PC-9 (cell line): ENCODE measurements at places on chromosomes 11 and 22. TPM values are rescaled to one million over a fixed set of nuclear protein-coding genes. Genes with fewer than 3 reads are reported as not detected.

DNA sequence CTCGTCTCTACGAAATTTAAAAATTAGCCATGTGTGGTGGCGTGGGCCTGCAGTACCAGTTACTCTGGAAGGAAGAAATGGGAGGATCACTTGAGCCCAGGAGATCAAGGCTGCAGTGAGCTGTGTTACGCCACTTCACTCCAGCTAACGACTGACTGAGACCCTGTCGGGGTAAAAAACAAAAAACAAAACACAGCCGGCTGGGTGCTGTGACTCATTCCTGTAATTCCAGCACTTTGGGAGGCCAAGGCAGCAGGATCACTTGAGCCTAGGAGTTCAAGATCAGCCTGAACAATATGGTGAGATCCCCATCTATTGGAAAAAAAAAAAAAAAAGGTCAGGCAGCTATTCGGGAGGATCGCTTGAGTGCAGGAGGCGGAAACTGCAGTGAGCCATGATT is 2.4 kb downstream of the PAFAH1B2 start:
- no peak for DNase-seq

- no peak for DNase-seq
Observed at GRCh38 chr11:100686476-100687053, 523 bp upstream of the ARHGAP42 start.

GRCh38 chr11:57391539-57391938 is 1.1 kb upstream of the PRG2 start:
- no peak for DNase-seq

DNA sequence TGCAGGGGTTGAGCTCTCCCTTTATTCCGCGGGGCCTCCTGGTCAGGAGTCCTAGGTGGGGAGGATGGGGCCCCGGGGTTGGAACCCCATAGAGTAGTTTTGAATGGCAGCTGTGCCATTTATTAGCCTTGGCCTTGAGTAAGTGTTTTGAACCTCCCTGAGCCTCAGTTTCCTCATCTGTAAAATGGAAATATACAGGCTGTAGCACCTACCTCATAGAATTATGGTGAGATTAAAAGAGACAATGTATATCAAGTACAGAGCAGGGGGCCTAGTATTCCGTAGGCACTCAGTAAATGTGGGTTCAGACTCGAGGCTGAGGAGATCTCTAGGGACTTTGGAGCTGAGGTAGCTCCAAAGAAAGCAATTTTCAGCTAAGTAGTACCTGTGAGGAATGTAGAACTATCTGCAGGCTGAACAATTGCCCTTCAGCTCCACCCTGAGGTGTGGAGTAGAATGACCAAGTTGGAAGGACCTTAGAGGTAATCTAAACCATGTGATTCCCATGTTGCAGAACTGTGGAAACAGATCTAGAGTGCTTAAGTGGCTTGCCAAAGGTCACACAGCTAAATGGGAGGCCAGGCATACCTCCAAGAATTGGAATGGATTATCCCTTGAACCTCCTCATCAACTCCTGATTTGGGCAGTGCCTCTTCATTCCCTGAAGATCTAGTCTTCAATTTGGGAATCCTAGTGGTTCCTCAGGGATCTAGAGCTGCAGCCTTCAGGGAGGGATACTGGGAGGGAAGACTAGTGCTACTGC is 682 bp downstream of the PGAP2 start:
- DNase-seq, result peak; percentile 35

GRCh38 chr11:57648801-57649735 is 644 bp downstream of the YPEL4 start:
- DNase-seq, result no peak

The OR2AT4 gene
- 0.11 TPM in 1 of 2 replicates, not detected in the other for total RNA-seq

- peak; percentile 59 for DNase-seq
Observed at GRCh38 chr11:69089258-69089657, 40.5 kb downstream of the TPCN2 start.

The MRGPRX4 gene
- not detected in 2 replicates for total RNA-seq

GRCh38 chr11:16678466-16679116 is 59.9 kb upstream of the C11orf58 start:
- DNase-seq, result no peak

GRCh38 chr22:28670161-28670560 is 9.5 kb downstream of the TTC28 start:
- DNase-seq, result no peak

- DNase-seq, result no peak
Observed at GRCh38 chr11:69310351-69310750, 16.4 kb downstream of the MYEOV start.

DNA sequence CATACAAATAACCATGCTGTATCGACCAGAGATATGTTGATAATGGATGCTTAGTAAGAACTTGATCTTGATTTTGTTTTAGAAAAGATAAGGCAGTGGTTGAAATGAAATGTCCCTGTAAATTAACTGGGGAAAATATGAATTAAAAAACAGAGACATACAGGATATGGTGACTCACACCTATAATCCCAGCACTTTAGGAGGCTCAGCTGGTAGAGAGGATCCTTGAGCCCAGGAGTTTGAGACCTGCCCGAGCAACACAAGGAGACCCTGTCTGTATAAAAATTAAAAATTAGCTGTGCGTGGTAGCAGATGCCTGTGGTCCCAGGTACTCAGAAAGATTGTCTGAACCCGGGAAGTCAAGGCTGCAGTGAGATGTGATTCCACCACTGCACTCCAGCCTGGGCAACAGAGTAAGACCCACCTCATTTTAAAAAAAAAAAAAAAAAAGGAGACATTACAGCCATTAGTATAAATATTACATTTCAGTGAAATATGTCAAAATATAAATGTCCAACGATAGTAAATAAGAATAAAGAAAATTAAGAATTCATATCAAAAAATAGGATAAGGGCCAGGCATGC is 4.6 kb downstream of the PICALM start:
- no peak for DNase-seq

GRCh38 chr11:42315267-42315666 is 855.8 kb upstream of the LRRC4C start:
- DNase-seq, result no peak

The TRIM51 gene
- not detected in 2 replicates for total RNA-seq

GRCh38 chr11:61887839-61888494 is 3.4 kb downstream of the FADS3 start:
- peak; percentile 58 for DNase-seq

The BAIAP2L2 gene
- 7.1 and 9.7 TPM in 2 replicates for total RNA-seq

DNA sequence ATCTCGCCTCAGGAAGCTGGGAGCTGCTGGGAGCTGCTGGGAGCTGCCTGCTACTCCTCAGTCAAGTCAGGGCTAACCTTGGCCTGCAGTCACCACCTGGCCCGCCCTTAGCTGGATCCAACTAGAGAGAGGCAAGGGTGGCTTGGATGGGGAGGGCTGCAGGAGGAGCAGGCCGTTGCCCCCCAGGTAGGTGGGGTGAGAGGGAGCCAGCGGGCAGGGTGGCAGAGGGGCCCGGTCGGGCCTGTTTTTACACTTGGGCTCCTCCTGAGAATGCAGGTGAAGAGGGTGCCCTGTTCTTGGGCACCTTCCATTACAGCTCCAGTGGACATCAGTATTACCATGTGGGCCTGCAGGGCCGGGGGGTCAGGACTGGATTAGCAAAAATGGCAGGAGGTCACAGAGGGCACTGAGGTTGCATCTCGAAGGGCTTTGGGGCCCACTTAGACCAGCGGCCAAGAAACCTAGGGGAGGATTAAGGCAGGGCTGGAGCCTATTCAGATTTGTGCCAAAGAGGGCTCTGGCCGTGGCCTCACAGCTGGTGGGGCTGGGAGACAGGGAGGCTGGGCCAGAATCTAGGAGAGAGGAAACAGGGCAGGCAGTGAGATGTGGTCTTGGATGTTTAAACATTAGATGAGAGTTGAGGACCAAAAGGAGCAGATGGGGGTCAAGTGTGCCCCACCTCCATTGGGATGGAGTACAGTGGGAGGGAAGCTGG is 60.8 kb upstream of the TTLL12 start:
- no peak for DNase-seq

The KDM4E gene
- total RNA-seq, result not detected in 2 replicates

DNA sequence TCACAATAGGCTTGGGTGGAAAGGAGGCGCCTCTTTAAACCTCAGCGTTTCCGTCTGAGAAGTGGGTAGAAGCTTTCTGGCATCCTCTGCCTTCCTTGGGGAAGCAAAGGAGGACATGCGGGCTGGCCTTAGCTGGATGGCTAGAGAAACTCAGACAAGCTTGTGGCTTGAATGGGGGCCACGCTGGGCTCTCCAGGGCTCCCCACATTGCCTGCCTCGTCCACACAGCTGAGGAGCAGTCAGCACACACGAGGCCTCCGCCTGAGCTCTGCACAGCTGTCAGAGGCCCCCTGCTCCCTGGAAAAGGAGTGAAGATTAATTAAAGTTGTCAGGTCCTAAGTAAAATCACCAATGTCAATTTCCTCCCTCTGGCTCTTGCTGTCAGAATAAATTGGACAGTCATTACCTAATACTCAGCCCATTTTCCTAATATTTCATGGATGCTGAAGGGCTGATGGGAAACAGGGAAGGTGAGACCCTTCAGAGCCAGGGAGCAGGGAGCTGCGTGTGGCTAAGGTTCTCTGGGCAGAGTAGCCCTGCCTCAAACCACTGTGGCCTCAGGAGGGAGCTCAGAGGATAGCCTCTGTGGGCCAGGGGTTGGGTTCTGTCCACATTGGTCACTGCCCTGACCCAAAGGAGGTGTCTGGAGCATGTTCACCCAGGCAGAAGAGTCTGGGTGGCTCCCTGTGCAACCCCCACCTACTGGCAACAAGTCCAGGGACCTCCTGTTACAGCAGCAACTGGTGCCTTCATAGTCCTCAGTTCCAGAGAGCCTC is 118.3 kb upstream of the CD82 start:
- no peak for DNase-seq

DNA sequence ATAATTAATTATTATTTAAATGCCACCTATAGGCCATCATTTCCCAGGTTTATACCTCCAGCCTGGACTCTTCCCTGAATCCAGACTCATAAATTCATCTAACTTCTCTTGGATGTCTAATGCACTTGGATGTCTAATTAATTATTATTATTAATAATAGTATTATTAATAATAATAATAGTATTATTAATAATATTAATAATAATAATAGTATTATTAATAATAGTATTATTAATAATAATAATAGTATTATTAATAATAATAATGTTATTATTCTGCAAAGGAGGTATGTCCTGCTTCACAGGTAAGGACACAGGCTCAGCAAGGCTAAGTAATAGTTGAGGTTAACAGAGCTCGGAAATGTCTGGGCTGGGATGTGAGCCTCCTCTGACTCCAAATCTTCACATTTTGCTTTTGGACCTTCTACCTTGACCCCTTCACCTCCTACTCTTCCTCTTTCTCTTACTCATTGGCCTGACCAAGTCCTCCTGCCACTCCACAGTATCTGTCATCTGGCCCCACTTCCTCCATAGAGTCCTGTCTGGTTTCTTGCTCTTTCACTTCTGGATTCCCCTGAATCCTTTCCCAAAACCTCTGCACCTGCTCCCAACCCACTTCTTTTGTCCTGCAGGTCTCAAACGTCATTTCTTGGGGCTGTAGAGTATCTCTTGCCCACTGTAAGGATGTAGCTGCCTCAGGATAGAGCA is 8.0 kb downstream of the RIBC2 start:
- DNase-seq, result no peak

DNA sequence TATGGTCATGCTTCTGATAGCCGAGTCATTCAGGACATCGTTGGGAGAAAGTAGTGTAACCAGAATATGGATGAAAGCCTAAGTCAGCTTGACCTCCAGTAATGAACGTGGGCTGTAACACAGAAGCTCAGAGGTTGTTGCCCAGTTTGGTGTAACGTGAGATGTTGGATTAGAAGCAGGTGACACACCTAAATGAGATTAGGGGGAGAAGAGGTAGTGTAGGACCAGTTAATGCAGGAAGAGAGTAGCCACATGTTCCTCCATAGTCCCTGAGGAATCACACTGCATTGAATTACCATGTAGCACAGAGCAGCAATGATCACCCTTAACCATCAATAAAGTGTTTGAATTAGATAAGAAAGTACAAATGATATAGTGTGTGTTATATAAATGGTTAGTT is 20.4 kb downstream of the FBXO7 start:
- DNase-seq, result no peak

The POLD3 gene
- total RNA-seq, result 41.2 and 44.1 TPM in 2 replicates

- no peak for DNase-seq
Observed at GRCh38 chr11:124736736-124737135, 3.0 kb upstream of the NRGN start.

DNA sequence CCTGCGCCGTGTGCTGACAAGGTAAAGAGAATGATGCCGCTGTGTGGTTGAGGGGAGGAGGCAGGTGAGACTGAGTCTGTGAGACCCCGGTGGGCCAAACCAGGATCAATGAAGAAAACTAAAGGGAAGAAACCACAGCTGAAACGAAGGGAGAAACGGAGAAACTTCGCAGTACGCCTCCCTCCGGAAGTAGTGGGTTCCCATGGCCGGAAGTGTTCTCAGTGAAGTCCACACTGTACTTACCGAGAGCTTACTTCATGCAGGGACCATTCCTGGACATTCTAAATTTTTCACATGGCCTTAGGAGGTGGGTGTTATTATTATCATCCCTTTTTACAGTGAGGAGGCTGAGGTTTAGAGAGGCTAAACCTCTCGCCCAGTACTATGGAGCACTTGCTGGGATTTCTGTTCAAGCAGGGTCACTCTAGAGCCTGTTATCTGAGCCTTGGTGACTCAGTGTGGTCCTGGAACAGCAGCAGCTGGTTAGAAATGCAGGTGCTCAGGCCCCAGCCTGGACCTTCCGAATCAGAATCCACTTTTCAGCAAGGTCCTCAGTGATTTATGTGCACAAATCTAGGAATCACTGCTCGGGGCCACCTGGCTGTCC is 17.9 kb downstream of the CD5 start:
- DNase-seq, result no peak

DNA sequence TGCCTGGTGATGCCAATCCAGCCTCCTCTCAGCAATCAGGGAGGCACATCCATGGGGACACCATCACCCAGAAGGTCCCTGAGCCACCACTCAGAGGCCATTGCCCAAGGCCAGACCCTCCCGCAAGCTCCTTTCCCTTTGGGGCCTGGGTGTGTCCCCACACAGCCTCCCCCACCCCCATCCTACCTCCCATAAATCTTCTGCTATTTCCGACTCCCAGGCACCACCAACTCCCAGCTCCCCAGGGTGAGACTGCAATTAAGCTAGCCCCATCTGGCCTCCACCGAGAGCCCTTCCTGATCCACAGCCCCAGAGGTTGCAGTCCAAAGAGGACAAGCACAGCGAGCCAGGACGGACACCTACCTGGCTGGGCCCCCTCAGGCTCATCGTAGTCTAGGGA is 6.3 kb downstream of the ARHGAP1 start:
- DNase-seq, result no peak

The ALX4 gene
- not detected in 2 replicates for total RNA-seq

The CD3G gene
- not detected in 2 replicates for total RNA-seq

GRCh38 chr11:88535916-88536547 is 198.5 kb upstream of the CTSC start:
- DNase-seq, result peak; percentile 90
